Activated CD4-positive, alpha-beta memory T cell treated with anti-CD3 and anti-CD28 coated beads, Interleukin-2, amount 10 ng/mL, durations not matched to agents 7 days and 5 days (primary cell): ENCODE measurements at places on chromosomes 3 and 15. TPM values are rescaled to one million over a fixed set of nuclear protein-coding genes. Genes with fewer than 3 reads are reported as not detected.

SEMA3G gene
- total RNA-seq, result 0.18 TPM

DNA sequence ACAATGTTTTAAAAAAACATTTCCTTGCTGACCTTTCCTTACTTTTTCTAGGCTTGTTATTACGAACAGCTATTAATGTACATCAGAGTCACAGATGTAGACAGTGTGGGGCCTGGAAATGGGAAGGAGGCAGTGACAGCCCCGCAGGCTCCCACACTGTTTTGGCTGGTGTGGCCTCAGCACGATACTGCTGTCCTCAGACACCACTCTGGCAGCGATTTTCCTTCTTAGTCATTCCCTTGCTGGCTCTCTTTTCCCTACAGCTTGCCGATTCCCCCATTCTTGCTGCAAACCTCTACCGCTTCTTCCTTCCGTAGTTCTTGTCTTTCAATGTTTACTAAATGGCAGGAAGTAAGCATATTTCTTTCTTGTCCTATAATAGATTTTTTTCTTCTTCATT, 113.1 kb downstream of the ABI3BP start:
- no peak overlapping the region for H3K4me3 ChIP-seq
- H3K36me3 ChIP-seq, result no peaks in the 10 kb centered on the region
- no peaks in the 10 kb centered on the region for H3K4me1 ChIP-seq
- DNase-seq, result no peak
- H3K27ac ChIP-seq, result no peak overlapping the region

DNA sequence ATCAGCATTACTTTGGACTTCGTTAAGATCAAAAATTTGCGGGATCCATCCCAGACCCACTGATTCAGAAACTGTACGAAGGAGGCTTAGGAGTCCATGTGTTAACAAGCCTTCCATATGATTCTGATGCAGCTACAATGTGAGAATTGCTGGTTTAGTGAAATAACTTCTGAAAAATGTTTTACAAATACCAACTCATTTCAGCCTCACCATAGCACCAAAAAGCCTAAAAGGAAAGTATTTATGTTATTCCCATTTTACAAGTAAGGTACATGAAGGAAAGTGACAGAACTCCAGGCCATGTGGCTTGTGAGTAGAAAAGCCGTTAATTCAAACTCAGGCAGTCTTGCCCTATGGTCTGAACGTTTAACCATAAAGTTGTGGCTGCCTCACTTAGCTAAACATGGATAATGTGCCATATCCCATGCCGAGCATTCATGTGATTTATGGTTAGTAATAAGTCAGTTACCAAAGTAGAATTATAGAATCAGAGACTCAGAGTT, 1.5 kb upstream of the IGSF10 start:
- H3K36me3 ChIP-seq, result no peaks in the 10 kb centered on the region
- H3K27me3 ChIP-seq, result peaks cover 58% of the 10 kb centered on the region
- H3K4me1 ChIP-seq, result no peaks in the 10 kb centered on the region
- H3K4me3 ChIP-seq, result no peak overlapping the region
- no peak overlapping the region for H3K27ac ChIP-seq

DNA sequence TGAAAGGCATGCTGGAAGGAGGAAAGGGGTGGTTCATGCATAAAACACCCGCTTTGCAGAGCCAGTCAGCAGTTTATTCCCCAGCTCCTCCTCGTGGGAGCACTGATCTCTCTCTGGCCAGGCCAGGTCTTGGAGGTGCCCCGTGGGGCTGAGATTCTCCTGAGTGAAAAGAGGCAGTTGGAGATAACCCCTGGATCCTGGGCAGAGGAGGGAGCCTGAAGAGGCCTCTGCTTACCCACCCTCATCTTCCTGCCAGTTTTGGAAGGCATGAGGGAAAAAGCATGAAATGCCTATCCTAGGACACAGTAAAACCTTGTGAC, 108.3 kb downstream of the SEMA5B start:
- DNase-seq, result no peak
- H3K27ac ChIP-seq, result no peak overlapping the region
- peaks cover 7% of the 10 kb centered on the region for H3K4me1 ChIP-seq
- no peaks in the 10 kb centered on the region for H3K36me3 ChIP-seq
